ENCODE measurements at places on chromosomes 16 and 17.
A peak's percentile ranks its signal among the peaks of the same experiment; 100 is the strongest.

DNA sequence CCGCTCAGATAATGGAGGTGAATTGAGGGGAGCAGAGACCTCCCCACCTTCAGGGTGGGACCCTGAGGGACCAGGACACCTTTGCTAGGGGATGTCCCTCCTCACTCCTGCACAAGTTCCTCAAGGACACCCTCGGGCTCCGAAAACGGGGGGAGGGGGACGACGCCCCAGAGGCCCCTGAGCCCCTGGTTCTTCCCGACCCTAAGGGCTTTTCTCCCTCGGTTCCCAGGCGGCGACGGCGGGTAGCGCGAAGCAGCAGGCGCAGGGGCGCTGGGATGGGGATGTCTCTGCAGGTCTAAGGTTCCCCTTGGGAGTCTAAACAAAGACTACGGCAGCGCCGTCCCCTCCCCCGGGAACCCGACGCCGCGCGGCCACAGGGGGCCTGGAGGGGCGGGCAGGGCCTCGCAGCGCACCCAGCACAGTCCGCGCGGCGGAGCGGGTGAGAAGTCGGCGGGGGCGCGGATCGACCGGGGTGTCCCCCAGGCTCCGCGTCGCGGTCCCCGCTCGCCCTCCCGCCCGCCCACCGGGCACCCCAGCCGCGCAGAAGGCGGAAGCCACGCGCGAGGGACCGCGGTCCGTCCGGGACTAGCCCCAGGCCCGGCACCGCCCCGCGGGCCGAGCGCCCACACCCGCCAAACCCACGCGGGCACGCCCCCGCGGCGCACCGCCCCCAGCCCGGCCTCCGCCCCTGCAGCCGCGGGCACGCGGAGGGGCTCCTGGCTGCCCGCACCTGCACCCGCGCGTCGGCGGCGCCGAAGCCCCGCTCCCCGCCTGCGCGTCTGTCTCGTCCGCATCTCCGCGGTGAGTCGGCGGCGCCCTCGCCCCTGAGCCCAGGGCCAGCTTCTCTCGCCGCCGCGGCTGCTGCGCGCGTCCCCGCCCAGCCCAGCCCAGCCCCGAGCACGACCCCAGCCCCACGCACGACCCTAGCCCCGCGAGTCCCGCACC, 36.7 kb upstream of the NDRG4 start:
- DNase-seq: peak; percentile 87

GRCh38 chr16:1610899-1611632, 806 bp downstream of the IFT140 start:
- peak; percentile 54 for DNase-seq

DNA sequence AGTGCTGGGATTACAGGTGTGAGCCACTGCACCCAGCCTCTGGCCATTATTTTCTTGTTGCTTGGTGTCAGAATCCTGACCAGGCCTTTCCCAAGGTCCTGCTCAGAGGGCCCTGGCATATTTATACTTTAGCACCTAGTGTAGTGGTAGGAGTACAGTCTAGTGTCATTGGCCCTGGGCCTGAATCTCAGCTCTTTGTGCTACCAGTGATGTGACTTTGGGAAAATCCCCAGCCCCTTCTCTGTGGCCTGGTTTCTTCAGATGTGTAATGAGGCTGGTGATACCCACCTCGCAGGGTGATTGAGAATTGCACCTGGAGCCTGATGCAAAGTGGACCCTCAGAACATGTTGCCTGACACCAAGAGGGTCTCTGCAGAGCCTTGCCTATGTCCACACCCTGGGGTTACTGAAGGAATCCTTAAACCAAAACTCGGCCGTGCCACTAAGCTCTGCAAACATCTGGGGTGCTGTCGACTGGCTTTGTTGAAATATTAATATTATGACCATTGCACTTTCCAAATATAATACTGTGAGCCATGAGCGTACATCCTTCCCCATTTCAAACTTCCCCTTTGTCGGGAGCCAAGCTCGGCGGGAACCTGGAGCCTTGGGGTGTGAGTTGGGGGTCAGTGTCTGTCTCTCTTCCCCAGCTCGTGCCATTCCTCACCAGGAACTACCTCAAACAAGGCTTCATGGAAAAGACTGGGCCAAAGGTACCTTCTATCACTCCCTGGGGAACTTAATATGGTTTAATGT, 18.0 kb upstream of the RNF135 start:
- no peak for DNase-seq

- no peak for DNase-seq
These were observed 8.0 kb upstream of the WWOX start for GRCh38 chr16:78091419-78091818.

DNA sequence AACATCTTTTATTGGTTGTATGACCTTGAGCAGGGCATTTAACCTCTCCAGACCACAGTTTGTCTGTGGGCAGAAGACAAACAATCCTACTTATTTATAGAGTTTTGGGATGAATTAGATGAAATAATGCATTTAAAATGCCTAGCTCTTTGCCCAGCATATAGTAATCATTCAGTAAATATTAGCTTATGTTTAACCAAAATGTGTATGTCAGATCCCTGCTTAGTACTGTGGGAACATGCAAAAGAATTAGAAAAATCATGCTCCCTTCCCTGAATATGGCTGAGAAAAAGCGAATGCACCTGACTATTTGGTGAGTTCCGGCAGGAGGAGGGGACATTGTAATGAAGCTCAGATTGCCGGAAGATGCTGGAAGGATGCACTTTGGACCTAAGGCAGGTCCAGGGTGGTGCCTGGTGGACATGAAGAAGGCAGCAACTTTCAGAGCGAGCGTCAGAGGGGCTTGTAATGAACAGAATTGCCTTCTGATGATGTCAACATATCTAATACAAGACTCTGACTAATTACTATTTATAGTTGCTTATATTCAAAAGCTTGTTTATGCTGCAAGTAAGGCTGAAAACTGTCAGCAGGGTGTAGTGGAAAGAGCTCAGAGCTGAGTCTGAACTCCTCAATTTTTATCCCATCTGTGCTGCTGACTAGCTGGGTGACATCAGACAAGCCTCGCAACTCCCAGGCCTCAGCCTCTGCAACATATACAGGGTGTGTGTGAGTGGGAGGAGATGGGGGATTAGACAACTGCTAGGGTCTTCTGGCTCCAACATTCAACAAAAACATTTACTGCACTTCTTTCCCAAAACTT, 221.2 kb downstream of the PRKCA start:
- no peak for DNase-seq

DNA sequence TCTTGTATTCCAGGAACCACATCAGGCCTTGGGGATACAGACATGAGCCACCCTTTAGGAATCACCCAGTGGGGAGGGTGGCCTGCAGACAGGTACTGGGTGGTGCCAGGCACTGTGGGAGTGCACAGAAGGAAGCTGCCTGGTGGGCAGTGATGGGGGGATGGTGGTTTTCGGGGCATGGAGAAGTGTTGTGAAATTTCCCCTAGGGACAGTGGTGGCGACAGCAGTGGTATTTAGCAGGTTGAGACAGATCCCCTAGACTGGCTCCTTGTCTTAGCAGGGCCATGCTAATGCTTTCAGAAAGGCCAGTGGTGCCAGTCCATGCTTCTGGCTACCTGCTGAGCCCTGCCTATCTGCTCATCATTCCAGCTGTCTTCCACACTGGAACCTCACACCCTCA, 129.6 kb downstream of the SPACA3 start:
- no peak for DNase-seq

DNA sequence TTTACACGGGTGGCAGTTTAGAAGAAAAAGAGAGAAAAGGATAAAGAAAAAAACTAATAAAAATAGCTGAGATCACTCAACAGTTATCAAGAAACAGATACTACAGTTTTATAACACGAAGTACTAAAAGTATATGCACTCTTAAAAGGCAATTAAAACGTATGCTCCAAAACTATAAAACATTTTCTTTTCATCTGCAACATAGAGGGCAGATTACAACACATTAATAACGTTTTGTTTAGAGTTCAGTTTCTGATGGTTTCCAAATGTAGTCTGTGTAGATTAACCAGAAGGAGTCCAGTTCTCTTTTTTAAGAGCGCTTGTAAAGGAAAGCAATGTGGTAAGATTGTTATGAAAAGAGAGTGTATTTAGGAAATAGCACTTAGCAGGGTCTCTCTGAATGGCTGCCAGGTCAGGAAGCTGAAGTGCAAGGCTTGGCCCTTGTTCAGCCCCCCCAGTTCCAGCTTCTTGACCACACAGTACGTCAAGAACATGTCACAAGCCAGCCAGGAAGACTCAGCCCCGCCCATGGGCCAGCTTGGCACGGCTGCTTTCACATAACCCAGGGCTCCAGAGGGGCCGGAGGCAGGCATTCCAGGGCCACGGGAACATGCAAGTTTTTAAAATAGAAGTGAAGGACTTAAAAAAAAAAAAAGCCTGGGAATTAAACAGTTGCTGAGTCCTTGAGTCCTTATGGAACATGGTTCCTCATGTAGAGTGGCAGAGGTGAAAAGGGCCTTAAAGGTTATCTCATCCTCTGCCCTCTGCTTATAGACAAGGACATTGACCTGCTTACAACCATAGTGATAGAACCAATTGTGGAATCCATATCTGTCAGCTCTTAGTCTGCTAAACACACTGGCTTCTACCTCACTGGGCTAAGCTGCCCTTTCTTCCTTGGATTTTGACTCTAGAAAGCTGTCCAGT, 147.4 kb upstream of the TBX2 start:
- DNase-seq: no peak

GRCh38 chr16:66475232-66475631, 48.1 kb downstream of the BEAN1 start:
- no peak for DNase-seq

DNA sequence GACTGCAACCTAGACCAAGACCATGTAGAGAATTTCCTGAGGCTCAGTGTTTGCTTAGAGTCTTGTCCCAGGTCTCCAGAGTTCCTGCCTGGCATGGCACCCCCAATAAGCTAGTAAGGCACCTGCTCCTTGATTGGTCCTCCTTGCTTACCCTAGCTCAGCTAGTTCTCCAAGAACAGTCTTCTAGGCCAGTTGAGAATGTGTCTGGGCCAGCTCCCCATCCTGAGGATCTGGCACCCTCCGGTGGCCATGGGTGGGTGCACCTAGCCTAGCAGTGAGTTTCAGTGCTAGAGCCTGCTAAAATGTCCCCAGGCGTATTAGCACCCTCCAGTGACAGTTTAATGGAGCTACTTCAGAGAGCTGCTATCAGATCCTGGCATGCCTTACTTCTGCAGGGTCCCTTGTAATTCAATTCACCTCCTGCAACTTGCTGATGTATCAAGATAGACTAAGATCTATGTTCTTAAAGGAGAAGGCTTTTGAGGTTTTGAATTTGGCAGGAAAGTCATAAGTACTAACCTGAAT, 44.4 kb upstream of the MED13 start:
- DNase-seq: no peak
